NCI-H1092 (cell line): ENCODE measurements at places on chromosomes 7 and 10.

DNA sequence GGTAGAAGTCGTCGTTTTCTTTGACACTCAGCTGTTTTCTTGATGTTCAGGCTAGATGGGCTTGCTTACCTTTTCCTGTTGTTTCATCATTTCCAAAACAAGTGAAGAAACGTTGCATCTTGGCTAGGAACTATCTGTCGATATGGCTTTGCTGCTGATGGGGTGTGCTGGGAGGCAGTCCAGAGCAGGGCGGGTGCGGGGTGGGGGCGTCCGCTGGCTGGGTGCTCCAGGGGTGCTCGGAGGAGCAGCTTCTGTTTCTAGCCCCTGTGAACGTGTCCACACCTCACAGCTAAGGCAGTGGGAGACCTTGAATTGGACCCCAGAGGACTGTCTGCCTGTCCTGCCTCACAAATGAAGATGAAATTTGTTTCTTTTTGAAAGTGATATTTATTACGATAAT is 7.6 kb upstream of the SUN1 start:
- no peak for DNase-seq

GRCh38 chr10:5467634-5468255 is 31.6 kb downstream of the CALML5 start:
- no peak for DNase-seq

- DNase-seq: no peak
Measured at GRCh38 chr7:88121335-88121734, 98.5 kb downstream of the SRI start.

DNA sequence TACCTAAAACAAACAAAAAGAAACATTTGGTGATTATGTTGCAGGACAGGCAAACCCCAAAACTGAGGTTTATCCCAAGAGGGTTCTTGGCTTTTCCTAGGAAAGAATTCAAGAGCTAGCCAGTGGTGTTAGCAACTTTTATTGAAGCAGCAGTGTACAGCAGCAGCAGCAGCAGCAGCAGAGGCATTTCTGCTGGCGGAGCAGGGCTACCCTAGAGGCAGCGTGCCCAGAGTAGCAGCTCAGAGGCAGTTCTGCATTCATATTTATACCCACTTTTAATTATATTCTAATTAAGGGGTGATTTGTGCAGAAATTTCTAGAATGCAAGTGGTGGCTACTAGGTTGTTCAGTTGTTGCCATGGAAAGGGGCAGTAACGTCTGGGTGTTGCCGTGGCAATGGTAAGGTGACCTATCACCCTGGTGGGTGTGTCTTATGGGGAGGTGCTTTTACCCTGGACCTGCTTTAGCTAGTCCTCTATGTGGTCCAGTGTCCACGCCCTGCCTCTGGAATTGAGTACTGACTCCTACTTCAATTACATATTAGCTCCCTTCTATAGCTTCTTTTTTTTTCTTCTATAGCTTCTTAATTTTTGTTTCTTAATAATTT is 53.9 kb downstream of the VCL start:
- no peak for DNase-seq

GRCh38 chr10:36236931-36237330 is 594.8 kb upstream of the FZD8 start:
- no peak for DNase-seq
